CD4-positive, alpha-beta T cell treated with Interleukin-1 beta for 1 hour (primary cell): ENCODE measurements at places on chromosomes 5 and 9.

DNA sequence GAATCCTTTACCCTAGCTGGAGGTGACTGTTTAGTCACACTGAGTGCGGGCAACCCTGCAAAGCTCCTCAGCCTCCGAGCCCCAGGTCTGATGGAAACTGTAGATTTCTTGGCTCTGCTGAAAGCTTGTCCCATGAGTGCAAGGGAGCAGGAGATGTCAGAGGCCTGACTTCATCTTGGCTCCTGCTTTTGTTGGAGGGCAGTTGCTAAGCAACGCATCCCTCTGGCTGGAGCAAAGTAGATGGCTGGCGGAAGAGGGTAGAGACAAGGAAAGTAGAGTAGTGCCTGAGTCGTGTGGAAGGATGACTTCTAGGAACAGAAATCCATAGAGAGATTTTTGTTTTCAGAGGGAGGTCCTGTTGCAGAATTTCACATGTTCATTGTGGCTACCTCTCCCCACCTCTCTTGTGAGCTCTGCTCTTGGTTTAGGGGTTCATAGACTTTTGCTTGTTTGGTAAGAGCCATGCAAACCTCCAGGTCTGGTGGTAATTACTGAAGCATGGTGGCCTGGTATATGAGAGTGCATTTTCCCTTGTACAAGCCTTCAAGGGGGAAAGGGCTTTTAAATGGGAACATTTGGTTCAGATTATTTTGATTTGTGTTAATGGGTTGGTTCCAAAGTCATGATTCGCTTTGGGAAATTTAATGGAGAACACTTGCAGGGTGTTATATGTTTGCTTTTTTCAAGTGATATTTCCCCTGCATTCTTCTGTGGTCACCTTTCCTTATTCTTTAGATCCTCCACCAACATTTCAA, 71.5 kb downstream of the ARHGAP26 start:
- DNase-seq, result no peak

DNA sequence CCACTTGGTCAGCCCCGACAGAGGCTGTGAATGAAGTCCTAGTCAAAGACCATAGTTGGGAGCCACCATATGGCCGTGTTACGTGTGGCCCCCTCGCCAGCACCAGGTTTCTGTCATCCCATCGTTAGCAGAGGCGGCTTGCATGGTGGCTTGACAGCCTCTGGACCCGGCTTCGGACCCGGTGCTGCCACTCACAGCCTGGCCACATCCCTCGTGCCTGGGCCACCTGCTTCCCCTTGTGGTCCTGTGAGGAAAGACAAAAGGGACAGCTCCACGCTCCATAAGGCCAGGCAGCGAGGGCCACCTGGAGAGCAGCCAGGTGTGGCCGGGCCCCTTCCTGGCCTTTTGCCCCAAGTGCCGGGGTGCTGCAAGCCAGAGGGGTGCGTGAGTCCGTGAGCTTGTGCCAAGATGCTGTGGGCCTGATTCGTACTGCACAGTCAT, 6.2 kb downstream of the NKD2 start:
- no peak for DNase-seq

- peak; percentile 11 for DNase-seq
Measured at GRCh38 chr9:21081999-21082398, 4.3 kb upstream of the IFNB1 start.

GRCh38 chr5:157328277-157328912, 62.5 kb downstream of the CYFIP2 start:
- DNase-seq, result peak; percentile 70

- DNase-seq, result no peak
Measured at GRCh38 chr5:1640421-1640881, 116.7 kb upstream of the LPCAT1 start.

DNA sequence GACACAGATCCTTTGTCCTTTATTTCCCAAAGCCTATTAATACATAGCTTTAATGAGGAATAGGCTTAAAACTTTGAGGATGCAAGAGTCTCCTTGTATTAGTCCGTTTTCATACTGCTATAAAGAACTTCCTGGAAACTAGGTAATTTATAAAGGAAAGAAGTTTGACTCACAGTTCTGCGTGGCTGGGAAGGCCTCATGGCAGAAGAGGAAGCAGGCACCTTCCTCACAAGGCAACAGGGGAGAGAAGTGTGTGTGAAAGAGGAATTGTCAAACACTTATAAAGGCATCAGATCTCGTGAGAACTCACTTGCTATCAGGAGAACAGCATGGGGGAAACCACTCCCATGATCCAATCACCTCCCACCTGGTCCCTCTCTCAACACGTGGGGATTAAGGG, 5.4 kb upstream of the CLK4 start:
- no peak for DNase-seq

GRCh38 chr9:116300360-116300870, 146.8 kb downstream of the PAPPA start:
- DNase-seq, result no peak

- DNase-seq, result no peak
Measured at GRCh38 chr5:156230887-156231286, 96.1 kb upstream of the SGCD start.

- no peak for DNase-seq
Measured at GRCh38 chr5:122311961-122312590, at the start of gene SNCAIP. SNCAIP (plus strand) TSS chr5:122312237; CDS start chr5:122391135, 78,898 bp downstream.

DNA sequence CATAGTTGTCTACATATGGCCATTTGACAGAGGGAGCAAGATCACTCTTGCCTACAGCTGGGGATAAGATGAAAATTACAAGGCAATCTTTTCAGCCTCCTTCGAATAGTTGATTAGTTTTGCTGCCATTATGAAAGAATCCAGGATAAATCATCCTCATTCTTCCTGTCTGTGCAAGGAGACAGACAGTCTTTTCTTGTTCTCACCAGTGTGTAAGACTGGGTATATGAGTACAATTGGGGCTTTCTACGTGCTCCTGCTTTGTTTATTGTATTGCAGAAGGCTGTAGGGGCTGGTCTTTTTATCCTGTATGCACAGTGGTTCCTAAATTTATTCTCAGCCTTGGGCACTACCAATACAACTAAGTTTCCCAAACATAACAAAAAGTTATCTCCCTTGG, 76.8 kb downstream of the SPEF2 start:
- no peak for DNase-seq

GRCh38 chr5:131513780-131514179, 121.2 kb downstream of the RAPGEF6 start:
- DNase-seq, result peak; percentile 19

GRCh38 chr5:27818888-27819287, 780.5 kb upstream of the CDH9 start:
- no peak for DNase-seq

- no peak for DNase-seq
Measured at GRCh38 chr5:134174841-134175839, 1.6 kb downstream of the SKP1 start.

DNA sequence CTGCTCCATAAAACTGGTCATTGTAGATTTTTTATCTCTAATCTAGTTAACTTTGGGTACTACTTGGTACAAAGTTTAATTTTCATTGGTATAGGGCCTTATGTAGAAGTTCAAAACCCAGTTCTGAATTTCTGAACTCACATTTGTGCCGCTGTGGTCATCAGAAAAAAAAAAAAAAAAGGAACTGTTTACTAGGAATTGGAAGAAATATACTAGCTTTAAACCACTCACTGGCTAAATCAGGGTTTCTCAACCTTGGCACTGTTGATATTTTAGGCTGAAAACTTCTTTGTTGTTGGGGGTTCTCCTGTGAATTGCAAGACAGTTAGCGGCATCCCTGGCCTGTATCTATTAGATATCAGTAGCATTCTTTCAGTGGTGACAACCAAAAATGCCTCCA, 4.1 kb upstream of the ZFYVE16 start:
- no peak for DNase-seq

DNA sequence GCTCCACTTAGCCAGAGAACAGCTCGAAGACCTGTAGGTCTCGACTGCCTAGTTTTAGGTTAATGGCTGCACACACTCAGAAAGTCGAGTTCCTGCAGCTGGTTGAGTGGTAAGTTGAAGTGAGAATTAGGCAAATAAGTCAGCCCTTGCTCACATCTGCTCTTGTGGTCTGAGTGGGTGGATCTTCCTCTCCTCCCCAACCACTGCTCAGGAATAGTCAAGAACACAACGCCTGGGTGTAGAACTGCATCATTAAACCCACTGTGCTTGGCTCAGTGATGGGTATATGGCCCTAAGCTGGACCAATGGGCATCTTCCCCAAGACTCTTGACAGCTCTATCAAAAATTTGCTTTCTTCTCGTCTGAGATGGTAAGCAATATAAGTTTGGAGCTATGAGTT, 20.9 kb upstream of the ADAM19 start:
- DNase-seq, result peak; percentile 55

GRCh38 chr9:1538301-1538700, 476.8 kb upstream of the SMARCA2 start:
- no peak for DNase-seq

- no peak for DNase-seq
Measured at GRCh38 chr5:88518131-88519016, 249.7 kb upstream of the TMEM161B start.

DNA sequence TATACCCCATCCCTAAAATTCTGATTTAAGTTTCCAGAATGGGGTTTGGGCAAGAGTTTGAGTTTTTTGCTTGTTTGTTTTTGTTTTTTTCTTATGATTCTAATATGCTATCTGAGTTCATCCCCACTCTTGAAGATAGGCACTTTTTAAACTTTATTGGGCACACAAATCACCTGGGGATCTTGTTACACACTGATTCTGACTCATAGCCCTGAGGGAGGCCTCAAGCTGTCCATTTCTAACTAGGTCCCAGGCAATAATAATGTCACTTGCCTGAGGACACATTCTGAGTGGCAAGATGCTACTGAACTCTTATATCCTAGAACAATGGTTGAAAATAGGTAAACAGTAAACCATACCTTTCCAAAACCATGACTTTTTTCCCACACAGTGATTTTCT, 22.8 kb upstream of the ABLIM3 start:
- DNase-seq, result no peak

- DNase-seq, result no peak
Measured at GRCh38 chr5:83034528-83035207, 42.5 kb downstream of the TMEM167A start.

GRCh38 chr5:86709157-86709881, 91.6 kb downstream of the COX7C start:
- DNase-seq, result no peak

DNA sequence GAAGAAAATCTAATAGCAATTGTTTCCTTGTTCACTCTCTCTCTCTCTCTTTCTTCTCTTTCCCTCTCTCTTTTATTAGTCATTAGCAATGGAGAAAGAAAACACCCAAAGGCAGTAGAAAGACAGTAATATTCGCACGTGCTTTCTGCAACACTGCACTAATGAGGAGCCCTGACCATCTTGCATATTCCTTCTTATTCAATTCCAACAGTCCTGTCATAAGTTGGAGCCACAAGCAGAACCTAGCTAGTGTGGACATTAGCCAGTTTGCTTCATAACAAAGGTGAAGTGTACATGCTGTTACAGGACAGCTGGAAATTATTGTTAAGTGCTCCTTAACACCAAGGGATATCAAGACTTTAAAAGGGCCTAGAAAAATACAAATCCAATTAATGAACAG, 63.4 kb downstream of the TRIM32 start:
- DNase-seq, result no peak

- DNase-seq, result no peak
Measured at GRCh38 chr9:137307255-137308056, 5.4 kb upstream of the NRARP start.

- no peak for DNase-seq
Measured at GRCh38 chr9:81546489-81546888, 142.9 kb downstream of the TLE1 start.

DNA sequence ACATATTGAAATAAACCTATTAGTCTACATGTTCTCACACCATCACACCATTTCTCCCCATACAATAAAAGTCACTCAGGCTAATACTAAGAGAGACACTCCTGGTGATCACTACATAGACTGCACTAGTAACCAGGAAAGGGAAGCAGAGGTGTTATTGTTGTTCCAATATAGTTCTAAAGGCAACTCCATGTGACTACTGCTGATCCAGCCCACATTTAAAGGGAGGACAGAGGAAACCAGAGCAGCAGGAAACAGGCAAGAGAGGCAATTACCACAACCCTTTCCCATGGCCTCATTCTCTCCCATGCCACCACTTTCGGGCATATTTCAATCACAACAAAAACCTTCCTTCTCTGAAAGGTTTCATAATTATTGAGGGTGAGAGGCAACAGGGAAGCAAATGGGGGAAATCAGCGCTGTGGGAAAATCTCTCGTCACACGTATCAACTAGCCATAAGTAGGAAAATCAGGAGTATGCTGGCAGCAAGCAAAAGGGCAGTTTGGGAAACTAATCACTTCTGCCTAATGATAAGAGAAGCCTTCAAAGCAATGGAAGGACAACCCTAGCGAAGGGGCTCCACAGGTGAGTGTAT, 1.8 kb downstream of the UBAP2 start:
- peak; percentile 10 for DNase-seq

DNA sequence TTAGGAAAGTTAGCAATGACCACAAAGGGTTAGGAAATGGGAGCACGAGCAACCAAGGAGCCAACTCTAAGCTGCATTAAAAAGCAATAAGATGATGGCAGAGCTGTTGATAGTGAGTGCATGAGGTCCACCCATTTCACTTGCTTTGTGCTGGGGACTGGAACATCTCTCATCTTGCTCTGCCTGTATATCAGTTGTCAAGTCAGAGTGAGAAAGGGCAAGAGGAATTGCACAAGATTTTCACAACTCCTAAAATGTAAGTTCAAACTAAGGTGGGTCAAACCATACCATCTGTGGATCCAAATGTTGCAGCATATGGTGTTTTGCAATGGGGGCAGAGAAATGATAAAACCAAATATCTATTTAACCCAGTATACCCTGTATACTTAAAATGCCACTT, 2.8 kb upstream of the ESM1 start:
- no peak for DNase-seq

DNA sequence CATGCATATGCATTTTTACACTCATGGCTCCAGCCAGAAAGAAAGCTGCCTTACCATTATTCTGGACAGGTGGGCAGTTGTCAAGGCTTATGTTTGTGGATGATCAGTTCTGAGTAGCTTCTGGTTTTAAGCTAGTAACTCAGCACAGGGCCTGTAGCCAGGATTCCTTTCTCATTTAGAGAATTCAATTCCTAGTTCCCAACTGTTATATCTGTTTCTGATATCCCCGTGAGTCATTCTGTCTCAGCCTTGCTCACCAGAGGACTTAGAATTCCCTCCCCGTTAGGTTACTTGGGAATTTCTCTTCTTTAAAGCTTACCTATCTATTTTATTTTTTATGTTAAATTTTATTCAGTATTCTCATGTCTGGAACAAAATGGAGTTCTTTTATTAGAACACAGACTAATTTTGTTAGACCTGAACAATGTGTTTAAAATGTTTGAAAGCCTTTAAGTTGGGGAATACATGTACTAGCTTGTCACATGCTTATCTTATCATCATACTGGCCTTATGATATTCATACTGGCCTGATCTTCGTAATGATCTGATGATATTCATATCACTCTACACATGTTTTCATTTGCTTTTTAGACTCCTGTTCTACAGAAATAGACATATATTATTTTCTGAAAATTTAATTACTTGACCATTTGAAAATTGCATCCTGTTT, 47.1 kb downstream of the CAST start:
- no peak for DNase-seq

DNA sequence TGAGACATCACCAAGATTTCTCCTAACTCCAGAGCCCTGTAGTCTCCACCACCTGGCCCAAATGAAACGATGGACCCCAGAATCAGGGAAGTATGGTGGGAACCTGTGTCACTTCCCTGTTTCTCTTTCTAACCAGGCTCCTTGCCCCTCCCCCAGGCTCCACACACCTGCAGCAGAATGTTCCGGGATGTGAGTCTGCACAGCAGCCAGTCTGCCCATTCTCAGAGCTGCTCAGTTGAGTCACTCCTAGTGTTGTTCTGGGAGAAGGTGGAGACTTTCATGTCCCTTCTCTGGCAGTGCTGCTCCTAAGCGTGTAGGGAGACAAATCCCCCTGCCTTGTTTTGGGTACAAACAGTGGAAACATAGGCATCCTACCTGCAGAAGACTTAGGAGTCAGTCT, 76.0 kb upstream of the XPA start:
- no peak for DNase-seq

GRCh38 chr5:174223355-174223754, 177.8 kb downstream of the NSG2 start:
- DNase-seq, result no peak
